Endodermal cell (in vitro differentiated cells): ENCODE measurements at places on chromosomes 12 and 14.

DNA sequence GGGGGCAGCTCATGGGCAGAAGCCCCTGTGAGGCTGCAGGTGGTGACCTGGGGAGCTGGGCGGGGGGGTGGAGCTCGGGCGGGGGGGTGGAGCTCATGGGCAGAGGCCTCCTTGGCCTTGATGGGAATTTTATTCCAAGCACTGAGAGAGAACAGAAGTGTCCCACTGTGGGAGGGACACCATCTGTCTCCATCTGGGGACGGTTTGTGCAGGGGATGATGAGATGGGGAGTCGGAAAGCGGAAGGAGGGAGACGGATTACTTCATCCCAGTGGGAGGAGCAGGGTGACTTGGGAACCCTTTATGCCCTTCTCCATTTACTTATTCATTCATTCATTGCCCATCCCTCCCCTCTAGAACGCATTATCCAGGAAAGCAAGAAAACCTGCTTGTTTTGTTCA lies 304.7 kb downstream of the ADGRD1 start:
- DNase-seq = no peak

- DNase-seq = no peak
Observed at GRCh38 chr14:67270145-67270753, 29.0 kb downstream of the PALS1 start.

DNA sequence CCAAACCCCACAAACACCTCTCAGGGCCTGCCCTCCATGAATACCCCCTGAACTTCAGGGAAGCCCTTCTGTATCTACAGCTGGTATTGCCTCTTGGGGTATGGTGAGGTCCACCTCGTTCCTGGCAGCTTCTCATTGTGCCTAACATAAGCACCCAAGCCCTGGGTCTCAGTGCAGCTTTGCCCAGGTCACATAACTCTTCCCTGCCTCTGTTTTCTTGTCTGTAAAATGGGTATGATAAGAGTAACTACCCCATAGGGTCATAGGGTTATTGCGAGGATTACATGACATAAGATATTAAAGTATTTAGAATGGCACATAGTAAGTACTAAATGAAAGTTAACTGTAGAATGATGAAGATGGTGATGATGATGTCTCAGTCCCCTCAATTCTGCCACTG lies 190.0 kb upstream of the PWP1 start:
- no peak for DNase-seq

GRCh38 chr14:83607682-83608081 lies 1922.3 kb upstream of the FLRT2 start:
- no peak for DNase-seq

GRCh38 chr12:49550693-49551252 lies 11.9 kb downstream of the KCNH3 start:
- DNase-seq = peak; percentile 71

DNA sequence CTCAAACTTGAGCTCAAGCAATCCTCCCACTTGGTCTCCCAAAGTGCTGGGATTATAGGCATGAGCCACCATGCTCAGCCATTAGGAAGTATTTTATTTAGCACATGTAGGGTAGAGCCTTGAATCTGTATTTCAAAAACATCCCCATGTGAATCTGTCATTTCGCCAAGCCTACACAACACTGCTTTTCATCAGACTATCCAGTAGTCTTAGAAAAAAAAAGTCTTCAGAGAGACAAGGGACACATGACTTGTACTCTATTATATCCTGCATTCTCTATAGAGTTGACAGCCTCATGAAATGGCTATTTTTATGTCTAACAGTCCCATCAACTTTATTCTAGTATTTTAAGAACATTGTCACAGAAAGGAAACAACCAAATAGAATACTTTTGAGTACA lies 35.4 kb downstream of the TM7SF3 start:
- no peak for DNase-seq

- DNase-seq = no peak
Observed at GRCh38 chr12:106776897-106777296, 2.4 kb downstream of the RIC8B start.

GRCh38 chr12:46547421-46548354 lies 175.1 kb upstream of the SLC38A2 start:
- DNase-seq = no peak

DNA sequence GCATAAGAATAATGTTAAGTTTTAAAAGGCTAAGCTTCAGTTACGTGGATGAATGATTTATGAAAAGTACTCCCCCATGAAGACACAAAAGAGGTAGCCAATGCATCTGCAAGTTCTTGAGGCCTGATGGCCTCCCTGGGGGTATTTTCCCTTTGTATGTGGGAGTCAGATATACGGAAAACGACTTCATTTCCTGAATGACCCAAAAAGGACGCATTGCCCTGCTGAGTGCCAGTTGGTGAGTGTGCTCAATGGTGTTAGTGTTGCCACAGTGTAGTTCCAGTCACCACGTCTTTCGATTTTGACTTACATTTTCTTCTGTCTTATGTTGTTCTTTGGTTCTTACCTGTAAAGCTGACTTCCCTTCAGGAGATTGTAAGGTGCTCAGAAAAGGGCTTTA lies 8.0 kb downstream of the ETV6 start:
- peak; percentile 44 for DNase-seq

DNA sequence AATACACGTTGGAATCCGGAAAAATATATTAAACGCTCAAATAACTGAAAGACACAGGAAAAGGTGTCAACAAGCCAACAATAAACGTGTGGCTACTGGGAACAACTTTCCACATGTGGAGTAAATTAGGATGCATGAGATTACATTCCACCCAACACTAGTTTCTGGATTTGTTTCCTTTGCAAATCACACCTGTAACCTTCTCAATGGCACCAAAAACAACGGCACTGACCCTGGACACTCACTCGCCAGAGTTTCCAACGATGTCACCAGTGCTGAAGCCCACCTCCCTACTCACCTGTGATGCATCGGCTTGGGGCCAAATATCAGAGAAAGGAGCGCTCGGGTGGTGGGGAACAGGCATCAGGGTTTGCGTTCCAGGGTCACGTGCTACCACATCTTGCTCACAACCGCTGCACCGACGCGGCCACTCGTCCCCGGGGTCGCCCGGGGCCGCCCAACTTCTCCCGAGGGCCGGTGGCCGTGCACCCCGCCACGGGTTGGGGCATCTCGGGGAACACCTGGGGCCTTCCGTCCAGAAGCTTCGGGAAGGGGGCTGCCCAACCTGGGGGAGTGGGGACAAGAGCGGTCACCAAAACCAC lies 629 bp downstream of the PRDM4 start:
- peak; percentile 82 for DNase-seq

DNA sequence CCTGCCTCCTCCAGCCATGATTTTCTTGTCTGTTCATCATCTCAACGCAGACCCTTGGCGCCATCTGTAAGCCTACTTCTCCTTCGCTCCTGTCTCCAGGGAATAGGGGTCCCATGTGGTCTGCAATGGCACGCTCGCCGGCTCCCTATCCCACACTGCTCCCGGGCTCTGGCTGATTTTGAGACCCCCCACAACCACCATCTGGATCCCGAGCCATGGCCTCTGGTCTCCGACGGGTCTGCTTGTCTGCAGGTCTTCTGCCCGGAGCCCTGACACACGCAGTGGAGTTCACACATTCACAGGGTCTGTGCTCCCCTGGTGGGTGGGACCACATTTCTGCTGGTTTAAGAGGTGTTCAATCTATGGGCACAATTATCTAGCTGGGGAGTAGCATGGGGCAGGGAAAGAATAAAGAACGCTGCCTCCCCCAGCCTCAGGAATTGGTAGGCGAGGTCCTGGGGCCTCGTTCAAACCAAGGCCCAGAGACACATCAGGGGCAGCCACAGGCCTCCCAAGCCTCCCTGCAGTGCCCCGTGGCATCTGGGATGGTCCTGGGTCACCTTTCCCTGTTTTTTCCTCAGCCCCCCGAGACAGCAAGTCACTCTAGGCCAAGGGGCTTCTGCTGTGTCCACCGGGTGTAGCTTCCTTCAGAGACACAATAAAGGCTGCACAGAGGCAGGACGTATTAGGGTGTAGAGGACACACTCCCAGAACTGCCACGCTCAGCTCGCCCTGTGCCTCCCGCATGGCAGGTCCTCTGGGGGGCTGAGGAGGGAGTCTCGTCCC lies 21.5 kb downstream of the FZD10 start:
- DNase-seq = no peak
